ENCODE measurements at places on chromosomes 2 and 18. TPM values are rescaled to one million over a fixed set of nuclear protein-coding genes. Genes with fewer than 3 reads are reported as not detected.

The STPG4 gene
- total RNA-seq = 0.33 TPM

The CD28 gene
- not detected for total RNA-seq

The COL3A1 gene
- total RNA-seq = 925 TPM

DNA sequence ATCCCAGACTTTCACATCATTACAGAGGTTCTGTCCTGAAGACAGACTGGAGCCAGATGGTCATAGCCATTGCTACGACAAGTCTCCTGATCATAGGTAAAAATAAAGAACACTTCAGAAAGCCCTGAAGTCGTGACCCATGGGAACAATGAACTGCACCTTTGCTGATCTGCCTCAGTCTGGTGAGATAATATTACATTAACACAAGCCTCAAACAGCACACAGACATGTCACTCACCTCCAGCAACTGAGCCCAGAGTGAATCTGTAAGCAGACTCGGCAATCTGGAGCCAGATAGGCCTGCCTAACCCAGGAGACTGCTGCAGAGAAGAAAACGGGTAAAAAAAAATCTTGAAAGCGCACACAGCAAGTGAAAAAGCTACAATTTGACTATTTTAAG lies 79.2 kb downstream of the SLC25A12 start:
- DNase-seq = no peak

The DPP4 gene
- total RNA-seq = 297 TPM

DNA sequence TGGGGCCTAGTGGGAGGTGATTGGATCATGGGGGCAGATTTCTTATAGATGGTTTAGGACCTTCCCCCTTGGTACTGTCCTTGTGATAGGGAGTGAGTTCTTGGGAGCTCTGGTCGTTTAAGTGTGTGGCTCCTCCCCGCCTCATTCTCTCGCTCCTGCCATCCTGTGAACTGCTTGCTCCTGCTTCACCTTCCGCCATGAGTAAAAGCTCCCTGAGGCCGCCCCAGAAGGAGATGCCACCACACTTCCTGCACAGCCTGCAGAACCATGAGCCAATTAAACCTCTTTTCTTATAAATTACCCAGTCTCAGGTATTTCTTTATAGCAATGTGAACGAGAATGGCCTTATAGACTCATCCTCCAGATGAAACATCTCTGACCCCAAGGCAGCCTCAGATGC lies 101.5 kb downstream of the KCNF1 start:
- DNase-seq = no peak

GRCh38 chr2:42223855-42224268 lies 54.7 kb downstream of the EML4 start:
- DNase-seq = peak; percentile 56

DNA sequence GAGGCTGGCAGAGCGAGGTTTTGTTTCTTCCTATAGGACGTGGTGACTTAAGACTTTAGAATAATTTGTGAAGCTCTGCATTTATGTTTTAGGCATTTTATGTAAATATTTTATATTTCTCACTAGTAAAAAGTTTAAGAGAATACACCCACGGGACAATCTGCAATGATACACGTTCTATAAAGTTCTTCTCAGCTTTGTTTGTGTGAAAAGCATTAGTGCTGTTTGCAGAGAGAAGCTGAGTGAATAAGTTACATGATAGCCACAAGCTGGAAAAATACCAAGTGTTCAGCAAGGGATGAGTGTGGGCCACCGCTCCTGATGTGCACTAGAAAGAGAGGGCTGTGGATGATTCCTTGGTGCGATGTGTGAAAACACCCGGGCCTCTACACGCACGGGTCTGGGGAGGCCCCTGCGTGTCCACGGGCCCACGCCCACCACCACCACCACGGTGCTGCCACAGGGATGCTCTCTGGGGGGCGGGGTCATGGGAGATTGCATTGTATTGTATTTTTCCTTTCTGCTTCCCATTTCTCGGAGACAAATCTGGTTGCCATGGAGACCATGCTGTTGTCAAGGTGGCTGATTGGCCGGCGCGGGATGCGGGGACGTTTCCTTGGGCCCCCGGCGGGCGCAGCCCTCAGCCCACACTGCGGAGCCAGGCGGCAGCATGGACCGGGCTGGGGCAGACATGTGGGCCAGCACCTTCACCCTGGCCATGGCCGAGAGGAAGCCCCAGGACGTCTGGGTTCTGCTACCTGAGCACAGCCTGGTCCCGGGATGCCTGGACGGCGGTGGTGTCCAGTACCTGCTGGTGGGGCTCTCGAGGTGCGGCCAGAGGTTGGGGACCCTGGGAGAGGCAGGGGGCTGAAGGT lies at the start of gene RTP5:
TSS of gene RTP5 (plus strand) at position 643 of the 875 bp plus-strand sequence. CDS start at position 671, 28 bp downstream.
- DNase-seq = no peak

The SERPINB7 gene
- total RNA-seq = 3.0 TPM

- DNase-seq = no peak
Measured at GRCh38 chr2:26732446-26732845, 31.6 kb upstream of the SLC35F6 start.

The B4GALT6 gene
- total RNA-seq = 1.5 TPM

- DNase-seq = no peak
Measured at GRCh38 chr2:23394700-23395099, 9.7 kb downstream of the KLHL29 start.

The TEX51 gene
- not detected for total RNA-seq

The AQP12A gene
- not detected for total RNA-seq

DNA sequence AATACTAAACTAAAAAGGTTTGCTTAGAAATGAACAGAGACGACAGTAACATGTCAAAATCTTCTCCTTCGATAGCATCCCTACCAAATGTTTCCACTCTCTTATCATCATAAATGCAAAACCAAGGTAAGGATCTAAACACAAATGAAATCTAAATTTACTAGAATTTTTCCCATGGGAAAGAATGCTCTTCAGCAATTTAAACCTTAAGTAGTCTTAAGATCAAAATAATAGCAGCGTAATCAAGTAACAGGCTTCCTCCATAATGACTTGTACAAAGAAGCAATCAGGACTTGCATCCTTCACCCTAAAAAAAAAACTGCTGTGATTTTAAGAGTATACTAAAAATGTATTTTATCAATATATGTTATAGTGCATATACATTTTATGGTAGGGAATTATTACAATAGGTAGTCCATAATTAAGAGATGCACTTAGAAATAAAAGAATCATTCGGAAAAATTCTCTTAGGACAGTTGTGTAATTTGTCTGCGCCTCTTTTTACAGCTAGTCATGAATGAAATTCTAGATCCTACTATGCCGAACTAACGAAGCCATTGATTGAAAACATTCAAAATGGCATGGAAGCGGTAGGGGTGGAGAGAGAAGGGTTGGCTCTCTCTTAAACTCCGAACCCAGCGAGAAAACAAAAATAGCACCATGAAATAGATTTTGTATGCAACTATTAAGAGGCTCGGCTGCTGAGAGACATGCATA lies 1.3 kb downstream of the PGAP1 start:
- DNase-seq = peak; percentile 1

The SPHKAP gene
- total RNA-seq = not detected

GRCh38 chr2:50838316-50838715 lies 193.6 kb downstream of the NRXN1 start:
- DNase-seq = peak; percentile 8

The OTOS gene
- total RNA-seq = not detected

The IL1F10 gene
- total RNA-seq = not detected

- DNase-seq = no peak
Measured at GRCh38 chr2:231573698-231574421, 18.8 kb upstream of the TEX44 start.

The TGIF1 gene
- 157 TPM for total RNA-seq

DNA sequence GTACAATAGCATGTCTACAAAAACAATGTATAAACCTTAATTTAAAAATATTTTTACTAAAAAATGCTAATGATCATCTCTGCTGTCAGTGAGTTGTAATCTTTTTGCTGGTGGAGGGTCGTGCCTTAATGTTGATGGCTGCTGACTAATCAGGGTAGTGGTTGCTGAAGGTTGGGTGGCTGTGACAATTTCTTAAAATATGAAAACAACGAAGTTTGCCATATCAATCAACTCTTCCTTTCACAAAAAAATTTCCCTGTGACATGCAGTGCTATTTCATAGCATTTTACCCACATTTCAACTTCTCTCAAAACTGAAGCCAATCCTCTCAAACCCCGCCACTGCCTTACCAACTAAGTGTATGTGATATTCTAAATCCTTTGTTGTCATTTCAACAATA lies 112.4 kb downstream of the OLA1 start:
- DNase-seq = no peak

All from fibroblast of lung (primary cell).